ENCODE measurements at places on chromosomes 3 and 15.

- no peak for DNase-seq
Observed at GRCh38 chr3:156516961-156517360, 38.0 kb downstream of the SSR3 start.

- no peak for DNase-seq
Observed at GRCh38 chr15:101067660-101068522, 148.7 kb downstream of the LRRK1 start.

- no peak for DNase-seq
Observed at GRCh38 chr15:63469190-63469589, 35.2 kb upstream of the USP3 start.

GRCh38 chr3:87625876-87626275 is 349.5 kb upstream of the POU1F1 start:
- DNase-seq: no peak

DNA sequence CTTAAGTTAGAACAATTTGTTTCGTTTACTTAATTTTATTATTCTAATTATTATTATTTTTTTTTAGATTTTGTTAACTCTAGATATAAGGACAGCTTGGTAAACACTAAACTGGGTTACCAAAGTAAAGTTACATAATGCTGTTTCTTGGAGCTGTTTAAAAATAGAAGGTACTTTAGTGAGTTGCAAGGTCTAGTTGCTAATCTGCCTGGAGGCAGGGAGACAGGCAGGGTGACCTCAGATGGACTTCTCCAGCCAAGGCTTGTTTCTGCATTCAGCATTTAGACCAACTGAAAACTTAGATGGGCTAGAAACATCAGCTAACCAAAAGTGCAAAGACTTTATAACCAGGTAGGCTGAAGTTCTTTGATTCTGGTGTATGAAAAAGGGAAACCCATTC is 336.4 kb upstream of the GRM7 start:
- DNase-seq: no peak

DNA sequence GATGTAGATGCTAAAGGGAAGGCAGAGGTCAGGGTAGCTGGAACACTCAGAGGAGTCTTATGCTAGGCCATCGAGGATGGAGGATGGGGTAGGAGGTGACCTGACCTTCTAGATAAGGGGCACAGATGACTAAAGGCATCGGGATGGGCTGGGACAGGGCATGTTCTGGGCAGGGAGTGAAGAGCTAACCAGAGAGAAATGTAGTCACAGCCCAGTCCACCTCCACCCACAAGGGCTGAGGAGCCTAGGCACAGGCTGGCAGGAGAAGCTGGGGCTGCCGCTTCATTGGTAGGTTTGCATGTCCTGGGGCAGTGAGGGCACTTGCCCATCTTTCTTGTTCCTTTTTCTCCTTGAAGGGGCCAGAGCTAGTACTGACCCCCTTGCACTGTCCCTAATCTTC is 12.6 kb downstream of the CLK3 start:
- no peak for DNase-seq

DNA sequence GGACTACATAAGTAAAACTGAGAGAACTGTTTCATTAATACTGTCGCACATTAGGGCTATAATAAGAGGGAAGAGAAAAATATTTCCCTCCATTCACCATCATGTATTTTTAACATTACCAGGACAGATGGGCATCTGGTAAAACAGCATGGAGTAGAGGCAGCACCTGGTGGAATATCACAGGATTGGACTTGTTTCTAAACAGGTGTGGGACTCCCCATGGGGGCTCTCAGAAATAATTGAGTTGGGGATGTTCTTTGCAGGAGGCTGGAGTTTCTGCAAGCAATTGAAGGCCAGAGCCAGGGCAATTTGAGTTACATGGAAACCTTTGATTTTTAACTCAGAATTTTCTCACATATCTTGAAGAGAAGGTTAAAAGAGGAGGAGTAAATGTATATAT is 8.4 kb upstream of the MINDY2 start:
- no peak for DNase-seq

GRCh38 chr3:66729687-66730393 is 229.0 kb upstream of the LRIG1 start:
- DNase-seq: no peak

- DNase-seq: no peak
Observed at GRCh38 chr15:52224211-52224610, 33.0 kb upstream of the GNB5 start.

GRCh38 chr15:99017322-99017701 is 9.7 kb upstream of the PGPEP1L start:
- DNase-seq: no peak

DNA sequence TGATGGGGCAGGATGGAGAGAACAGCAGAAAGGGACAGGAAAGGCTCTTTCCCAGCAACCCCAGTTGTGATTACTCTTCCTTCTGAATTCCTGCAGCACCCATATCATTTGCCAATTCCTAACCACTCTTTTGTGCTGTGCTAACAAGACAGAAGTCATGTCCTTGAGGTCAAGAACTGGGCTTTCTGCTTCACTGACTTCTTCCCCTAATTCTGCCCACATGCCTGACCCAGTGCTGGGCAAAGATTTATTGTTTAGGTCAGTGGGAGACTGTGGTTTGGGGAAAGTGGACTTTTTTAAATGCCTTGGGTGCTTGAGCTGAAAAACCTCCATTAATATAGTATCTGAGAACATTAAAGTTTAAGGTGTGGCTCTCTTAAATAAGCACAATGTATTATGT is 4.2 kb upstream of the EFCAB12 start:
- DNase-seq: no peak

DNA sequence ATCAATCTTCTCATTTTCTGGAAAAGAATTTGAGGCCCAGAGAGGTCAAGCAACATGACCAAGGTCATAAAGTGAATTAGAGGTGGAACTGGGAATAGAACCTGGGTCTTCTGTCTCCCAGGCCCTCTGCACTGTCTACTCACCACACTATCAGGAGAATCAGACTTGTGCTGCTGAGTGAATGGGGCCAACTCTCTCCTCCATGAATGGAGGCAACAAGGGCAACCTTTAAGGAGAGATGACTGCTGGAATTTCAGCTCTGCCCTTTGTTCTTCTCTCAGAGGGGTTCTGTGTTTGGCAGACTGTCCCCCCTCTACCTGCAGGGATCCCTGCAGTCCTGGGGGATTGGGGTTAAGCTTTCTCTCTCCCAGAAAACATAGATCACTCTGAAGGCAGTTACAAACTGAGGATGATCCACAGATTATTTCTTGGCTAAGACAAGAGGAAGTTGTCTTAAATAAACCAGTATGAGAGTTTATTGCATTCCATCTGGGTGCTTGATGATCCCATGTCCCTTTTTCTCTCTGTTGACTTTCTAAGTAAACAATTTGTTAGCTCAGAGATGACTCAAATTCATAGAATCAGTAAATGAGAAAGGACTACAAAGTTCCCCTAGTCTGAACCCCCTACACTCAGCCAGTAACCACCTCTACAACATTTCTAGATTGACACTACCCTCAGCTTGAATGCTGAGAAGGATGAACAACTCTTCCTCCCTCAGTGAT is 99.0 kb upstream of the LIPC start:
- no peak for DNase-seq
